ENCODE measurements at places on chromosomes 16 and 17.

GRCh38 chr17:30782206-30782605 is 42.3 kb downstream of the CRLF3 start:
- DNase-seq = no peak

DNA sequence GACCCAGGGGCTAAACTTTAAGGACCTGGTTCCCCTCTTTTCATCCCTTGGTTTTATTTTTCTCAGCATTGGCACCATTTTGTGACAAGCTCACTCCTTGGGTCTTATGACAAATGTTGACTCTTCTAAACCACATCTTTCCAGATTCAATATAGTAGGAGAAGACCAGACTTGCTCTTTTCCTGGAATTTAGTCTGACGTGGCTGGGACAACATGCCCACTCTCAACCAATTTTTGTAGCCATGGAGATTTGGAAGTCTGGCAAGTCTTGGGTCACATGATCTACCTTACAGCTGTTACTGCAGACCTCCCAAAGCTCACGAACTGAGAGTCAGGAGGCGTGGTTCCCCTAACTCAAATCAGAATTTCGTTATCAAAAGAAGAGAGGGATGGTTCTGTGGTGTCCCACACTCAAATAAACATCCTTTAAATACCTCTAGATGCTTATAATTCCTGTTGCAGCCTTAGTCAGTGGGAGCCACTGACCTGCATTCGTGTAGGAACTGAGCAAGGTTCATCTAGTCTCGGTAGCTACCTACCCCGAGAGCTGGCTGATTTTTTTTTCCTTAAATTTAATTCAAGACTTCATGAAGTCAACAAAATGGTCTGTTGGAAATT is 683.5 kb downstream of the MAF start:
- no peak for DNase-seq

- no peak for DNase-seq
Observed at GRCh38 chr16:28013878-28014277, 49.6 kb downstream of the GSG1L start.

- DNase-seq = no peak
Observed at GRCh38 chr16:54542805-54543505, 256.4 kb upstream of the IRX3 start.

- no peak for DNase-seq
Observed at GRCh38 chr17:57488856-57489255, 232.5 kb downstream of the MSI2 start.

- no peak for DNase-seq
Observed at GRCh38 chr17:30969989-30970830, 629 bp upstream of the RNF135 start.

DNA sequence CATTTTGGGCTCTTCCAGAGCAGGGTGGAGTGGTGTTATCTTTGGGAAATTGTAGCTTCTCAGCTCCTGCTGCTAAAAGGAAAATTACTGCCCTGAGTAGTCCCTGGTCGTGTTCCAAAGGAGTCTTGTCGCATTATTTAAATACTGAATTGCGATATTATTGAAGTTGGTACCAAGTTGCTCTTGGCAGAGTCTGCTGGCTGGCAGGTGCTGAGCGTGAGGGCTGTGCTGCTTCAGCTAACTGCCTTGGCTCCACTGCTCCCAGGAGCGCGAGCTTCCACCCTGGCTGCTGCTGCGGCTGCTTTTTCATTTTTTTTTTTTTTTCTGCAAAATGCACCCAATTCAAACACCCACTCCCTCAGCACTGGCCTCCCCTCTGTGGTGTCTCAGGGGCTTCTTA is 289.8 kb downstream of the MAF start:
- DNase-seq = no peak

DNA sequence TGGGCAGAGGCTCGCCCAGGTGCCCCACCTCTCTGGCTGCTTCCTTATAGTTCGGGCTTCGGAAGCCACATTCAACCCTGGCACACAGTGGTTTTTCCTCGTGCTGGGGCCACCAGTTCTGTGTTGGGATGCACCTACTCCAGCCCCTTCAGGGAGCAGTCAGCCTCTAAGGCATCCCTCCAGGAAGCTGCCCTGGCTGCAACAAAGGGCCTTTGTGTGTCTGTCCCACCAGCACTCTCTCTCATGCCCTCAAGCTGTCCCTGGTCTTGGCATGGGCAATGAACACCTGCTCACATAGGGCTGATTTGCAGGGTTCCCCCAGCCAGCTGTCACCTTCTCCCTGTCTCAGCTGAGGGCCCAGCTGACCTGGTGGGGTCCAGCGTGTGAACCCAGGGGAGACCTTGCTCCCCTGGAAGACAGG is 754 bp upstream of the NOXO1 start:
- no peak for DNase-seq

DNA sequence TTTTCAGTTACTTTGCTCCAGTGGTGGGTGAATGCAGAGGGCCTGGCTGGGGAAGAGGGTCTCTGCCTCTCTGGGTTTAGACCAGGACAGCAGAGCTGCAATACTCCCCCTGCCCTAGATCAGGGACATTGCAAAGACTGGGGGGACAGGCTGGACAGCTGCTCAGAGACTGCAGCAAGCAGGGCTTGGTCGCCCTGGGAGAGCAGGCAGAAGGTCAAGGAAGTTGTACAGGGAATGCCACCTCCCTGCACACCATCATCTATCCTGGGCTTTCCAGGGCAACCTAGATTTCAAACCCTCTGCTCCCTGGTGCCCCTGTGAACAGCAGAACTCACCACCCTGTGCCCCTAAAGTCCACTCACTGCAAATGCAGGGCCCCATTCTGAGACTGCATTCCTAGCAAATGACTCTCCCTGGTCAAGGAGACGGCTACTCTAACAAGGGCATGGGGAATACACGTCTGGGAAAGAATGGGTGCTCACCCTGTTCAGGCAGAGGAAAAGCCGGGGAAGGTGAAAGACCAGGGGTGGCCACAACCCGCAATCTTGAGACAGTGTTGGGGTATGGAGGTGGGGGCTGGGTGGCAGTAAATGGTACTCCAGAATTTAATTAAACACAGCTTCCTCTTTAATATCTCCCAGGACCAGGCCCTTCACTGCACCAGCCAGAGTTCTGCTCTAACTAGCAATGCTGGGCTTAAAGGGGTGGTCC is 1.0 kb downstream of the KIFC3 start:
- DNase-seq = no peak

DNA sequence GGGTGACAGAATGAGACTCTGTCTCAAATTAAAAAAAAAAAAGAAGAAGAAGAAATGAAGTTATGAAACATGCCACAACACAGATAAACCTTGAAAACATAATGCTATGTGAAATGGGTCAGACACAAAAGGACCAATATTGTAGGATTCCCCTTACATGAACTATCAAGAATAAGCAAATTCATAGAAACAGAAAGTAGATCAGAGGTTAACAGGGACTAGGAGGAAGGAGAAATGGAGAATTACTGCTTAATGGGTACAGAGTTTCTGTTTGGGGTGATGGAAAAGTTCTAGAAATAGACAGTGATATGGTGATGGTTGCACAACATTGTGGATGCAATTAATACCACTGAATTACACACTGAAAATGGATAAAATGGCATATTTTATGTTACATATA is 16.3 kb downstream of the RANBP10 start:
- DNase-seq = no peak

- no peak for DNase-seq
Observed at GRCh38 chr16:61780161-61780560, 256.1 kb downstream of the CDH8 start.

- DNase-seq = no peak
Observed at GRCh38 chr17:27986805-27987684, 55.4 kb upstream of the NLK start.

DNA sequence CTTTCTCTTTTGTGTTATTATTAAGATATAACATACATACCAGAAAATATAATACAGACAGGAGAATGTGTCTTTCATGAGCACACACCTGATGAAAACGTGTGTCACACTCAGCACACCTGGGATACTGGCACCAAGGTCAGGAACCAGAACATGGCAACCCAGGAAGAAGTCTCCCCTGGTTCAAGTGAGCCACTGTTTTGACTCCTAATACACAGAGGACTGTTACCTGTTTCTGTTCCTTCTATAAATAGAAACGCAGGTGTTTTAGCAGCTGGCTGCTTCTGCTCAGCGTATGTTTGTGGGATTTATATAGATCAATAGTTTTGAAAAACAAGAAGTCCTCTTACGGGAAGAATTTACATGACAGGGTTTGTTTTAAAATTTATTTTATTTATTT is 3.5 kb downstream of the SEC14L1 start:
- no peak for DNase-seq

- no peak for DNase-seq
Observed at GRCh38 chr17:4858882-4859260, 25.7 kb downstream of the MINK1 start.

- DNase-seq = no peak
Observed at GRCh38 chr17:50079334-50080095, 15.6 kb upstream of the PDK2 start.

GRCh38 chr17:35849469-35850348 is 19.0 kb downstream of the HEATR9 start:
- DNase-seq = no peak

GRCh38 chr17:74444406-74444805 is 12.5 kb downstream of the GPRC5C start:
- DNase-seq = no peak

DNA sequence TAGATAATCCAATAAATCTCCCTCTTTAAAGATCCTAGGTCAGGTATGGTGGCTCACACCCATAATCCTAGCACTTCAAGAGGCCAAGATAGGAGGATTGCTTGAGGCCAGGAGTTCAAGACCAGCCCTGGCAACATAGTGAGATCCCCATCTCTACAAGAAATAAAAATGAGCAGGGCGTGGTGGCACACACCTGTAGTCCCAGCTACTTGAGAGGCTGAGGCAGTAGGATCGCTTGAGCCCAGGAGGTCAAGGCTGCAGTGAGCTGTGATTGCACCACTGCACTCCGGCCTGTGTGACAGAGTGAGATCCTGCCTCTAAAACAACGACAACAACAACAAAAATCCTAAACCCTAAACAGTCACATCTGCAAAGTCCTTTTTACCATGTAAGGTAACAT is 2.0 kb upstream of the CCL22 start:
- DNase-seq = no peak

DNA sequence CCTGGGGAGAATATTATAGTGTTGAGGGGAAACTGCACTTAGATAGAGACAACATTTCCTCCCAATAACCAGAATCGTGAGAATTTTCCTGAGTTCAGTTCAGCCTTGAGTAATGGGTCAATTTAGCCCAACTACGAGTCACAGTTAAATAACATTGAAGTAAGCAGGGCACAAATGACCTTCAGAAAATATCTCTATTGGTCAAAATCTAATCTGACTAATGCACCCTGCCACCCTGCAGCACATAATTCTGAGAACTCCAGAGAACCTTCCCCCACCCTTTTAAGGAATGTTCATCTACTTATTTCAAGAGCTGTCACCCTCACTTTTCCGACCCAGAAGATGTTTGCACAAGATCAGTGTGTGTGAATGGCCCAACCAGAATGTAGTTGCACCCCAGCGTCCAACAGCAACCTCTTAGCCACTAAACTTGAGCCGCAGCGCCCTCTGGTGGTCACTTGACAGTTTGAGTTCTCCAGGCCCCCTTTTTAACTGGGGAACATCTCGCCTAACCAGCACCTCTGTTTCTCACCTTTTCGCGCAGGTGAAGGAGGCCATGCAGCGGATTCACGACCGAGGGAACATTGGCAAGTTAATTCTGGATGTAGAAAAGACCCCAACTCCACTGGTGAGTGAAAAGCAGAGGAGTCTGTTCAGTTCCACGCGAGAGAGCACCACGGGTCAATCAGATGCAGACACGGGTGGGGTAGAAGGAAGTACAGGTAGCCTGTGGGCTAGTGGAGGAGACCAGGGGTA is 50.9 kb upstream of the CLEC3A start:
- DNase-seq = peak; percentile 19

DNA sequence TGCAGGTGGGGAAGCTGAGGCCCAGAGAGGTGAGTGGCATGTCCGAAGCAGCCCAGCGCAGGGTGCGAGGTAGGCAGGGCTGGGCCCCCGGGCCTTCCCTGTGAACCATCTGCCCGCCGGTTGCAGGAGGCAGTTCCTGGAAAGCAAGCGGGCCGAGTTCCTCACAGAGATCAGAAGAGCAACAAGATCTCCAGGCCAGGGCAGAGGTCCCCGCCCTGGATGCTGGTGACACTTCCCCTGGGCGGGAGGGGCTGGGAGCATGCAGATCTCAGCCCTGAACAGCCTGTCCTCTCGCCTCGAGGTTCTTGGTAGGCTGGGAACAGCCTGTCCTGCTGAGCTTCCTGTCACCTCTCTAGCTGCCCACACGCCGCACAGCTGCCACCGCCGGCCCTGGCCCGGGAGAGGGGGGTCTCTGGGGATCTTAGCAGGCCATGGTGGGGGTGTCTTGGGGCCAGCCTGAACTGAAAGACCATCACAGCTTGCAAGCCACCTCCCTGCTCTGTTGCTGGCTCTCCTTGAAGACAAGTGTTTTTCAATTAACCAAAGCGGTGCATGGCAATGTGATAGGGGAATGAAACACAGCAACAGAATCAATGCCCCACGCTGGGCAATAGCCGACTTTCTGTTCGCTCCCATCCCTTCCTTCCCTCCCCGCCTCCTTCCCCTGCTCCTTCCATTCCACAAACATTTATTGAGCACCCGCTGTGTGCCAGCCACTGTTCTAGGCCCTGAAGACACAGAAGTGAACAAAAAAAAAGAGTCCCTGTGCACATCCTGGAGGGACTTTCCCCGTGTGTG is 31.7 kb downstream of the SOCS1 start:
- peak; percentile 17 for DNase-seq

- no peak for DNase-seq
Observed at GRCh38 chr16:51163366-51163765, 12.3 kb upstream of the SALL1 start.

DNA sequence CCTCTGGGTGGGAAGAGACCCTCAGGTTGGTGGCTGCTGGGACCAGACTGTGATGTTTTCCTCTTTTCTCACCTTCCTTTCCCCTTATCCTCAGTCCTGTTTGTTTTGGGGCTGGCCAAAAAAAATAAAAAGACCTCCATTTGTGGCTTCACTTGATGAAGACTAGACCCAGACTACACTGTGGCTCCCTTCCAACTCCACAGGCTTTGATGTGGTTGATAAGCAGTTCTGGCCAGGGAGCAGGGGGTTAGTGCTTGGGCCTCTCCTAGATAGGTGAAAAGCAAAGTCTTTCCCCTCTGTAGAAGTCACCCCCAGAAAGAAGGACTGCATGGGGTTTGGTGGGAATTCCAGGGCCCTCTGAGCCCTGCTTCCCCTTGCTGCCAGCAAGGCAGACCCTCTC is 11.2 kb upstream of the ADAM11 start:
- no peak for DNase-seq

DNA sequence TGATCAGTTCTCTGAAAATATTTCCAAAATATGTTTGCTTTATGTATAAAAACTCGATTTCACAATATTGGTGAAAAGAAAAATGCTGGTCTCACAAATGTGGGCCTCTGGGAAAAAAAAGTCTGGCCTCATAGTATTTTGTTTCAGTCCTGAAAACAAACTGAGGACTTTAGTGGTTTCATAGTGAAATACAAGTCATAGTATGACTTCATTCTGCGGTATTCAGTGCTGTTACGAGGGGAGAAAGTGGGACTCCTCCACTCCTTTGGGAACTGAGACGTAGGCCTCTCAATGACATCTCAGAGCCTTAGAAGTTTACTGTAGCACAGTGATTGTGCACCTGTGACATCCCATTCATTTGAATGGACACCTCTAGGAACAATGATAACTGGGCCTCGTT is 56.0 kb downstream of the CYB561 start:
- no peak for DNase-seq

Measured in T-helper 22 cell (primary cell).